ENCODE measurements at places on chromosomes 12 and 14. TPM values are rescaled to one million over a fixed set of nuclear protein-coding genes. Genes with fewer than 3 reads are reported as not detected.

DNA sequence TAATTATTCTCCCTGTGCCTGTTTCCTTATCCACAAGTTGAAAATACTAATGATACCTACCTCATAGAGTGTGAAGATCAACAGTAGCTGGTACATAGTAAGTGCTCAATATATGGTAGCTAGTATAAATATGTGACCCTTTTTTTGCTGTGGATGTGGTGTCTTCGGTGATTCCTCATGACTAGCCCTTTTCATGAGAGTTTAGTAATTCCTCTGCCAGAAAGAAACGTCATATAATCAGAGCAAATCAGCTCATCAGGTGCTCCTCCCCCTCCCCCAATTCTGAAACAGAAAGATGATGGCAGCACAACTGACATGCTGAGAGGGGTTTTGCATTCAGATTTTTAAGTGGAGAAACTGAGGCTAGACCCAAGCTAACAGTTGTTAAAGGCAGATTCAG lies 210.8 kb downstream of the SLC41A2 start:
- DNase-seq = peak; percentile 34
- peak overlapping the region; percentile 54 for H3K27ac ChIP-seq
- H3K4me3 ChIP-seq = peak overlapping the region; percentile 18
- peaks cover 57% of the 10 kb centered on the region for H3K4me1 ChIP-seq

DNA sequence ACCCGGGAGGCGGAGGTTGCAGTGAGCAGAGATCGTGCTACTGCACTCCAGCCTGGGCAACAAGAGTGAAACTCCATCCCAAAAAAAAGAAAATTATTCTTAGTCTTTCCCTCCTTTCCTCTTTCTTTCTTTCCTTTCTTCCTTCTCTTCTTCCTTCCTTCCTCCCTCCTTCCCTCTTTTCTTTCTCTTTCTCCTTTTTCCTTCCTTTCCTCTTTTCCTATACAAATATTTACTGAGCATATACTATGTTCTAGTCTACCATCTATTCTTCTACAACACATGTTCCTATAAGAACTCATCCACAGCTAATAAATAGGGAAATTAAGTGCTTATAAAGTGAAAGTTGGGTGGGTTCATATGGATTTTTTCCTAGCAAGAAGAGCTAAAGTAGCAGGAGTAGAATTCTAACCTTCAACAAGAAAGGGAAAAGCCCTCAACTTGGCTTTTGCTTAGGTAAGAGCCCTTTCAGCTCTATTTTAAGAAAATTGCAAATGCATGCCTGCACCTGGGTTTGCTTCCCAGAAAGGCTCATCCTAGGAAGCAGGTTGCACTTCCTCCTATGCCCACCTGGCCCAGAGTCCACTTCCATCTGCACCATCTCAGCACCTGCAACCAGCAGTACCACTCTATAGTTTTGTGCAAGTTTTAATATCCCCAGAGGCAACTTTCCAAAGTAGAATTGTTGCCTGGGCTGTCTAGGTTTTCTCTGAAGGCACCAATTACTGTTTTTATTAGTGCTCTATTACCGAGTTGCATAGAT lies 122.0 kb upstream of the CCND2 start:
- peak; percentile 8 for DNase-seq
- H3K27me3 ChIP-seq = no peaks in the 10 kb centered on the region
- peaks cover 85% of the 10 kb centered on the region for H3K4me1 ChIP-seq
- peak overlapping the region; percentile 90 for H3K27ac ChIP-seq
- no peak overlapping the region for H3K4me3 ChIP-seq
- H3K36me3 ChIP-seq = no peaks in the 10 kb centered on the region

DNA sequence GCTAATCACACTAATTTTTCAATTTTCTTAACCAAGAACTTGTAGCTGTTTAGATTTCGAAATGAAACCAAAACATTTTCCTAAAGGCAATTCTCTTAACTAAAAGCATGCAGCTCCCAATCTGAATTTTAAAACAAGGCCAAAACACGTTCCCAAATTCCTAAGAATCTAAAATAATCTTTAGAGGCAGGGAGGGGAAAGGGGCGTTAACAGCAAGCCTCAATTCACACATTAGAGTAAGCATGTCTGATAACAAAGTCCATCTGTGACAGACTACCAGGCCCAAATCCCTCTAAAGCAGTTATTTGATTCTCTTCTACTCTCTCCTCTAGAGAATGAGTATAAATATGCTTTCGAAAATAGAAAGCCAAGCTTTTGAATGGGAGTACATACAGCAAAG lies 754 bp downstream of the ATG14 start:
- H3K27ac ChIP-seq = no peak overlapping the region
- no peaks in the 10 kb centered on the region for H3K27me3 ChIP-seq
- DNase-seq = no peak
- no peaks in the 10 kb centered on the region for H3K36me3 ChIP-seq
- H3K4me1 ChIP-seq = peaks cover 34% of the 10 kb centered on the region

DNA sequence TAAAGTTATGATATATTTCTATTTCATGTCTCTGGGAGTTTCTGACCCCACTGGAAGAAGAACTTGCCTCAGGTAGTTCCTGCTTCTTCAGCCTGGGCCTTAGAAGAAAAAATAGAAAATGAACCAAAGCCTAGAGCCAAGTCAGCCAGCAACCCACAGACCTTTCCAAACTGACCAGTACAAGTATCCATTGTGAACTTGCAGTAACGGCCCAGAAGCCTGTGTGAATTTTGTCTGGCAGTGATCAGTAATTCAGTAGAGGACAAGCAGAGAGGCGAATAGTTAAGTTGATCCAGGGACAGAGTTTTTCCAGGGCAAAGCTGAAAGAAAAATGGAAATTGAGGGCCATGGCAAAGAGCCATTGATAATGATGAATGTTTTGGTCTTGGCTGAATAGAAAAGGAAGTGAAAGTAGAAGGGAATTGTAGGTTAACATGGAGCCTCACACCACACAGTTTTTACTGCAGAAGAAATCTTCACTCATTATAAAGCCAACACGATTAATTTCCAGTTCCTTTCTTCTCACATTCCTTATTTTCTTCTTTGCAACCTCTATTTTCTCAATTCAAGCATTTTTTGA lies 311.8 kb downstream of the BTG1 start:
- DNase-seq = no peak
- no peaks in the 10 kb centered on the region for H3K27me3 ChIP-seq
- H3K36me3 ChIP-seq = no peaks in the 10 kb centered on the region
- H3K4me1 ChIP-seq = peaks cover 6% of the 10 kb centered on the region

- peaks cover 1% of the 10 kb centered on the region for H3K36me3 ChIP-seq
- no peaks in the 10 kb centered on the region for H3K27me3 ChIP-seq
- no peak overlapping the region for H3K4me3 ChIP-seq
Measured at GRCh38 chr12:123141615-123142517, 9.0 kb downstream of the PITPNM2 start.

FGD6 gene
- total RNA-seq = 0.78 TPM

SMIM41 gene
- not detected for total RNA-seq

All from activated CD4-positive, alpha-beta memory T cell treated with anti-CD3 and anti-CD28 coated beads for 36 hours (primary cell).